ENCODE measurements at places on chromosomes 5 and 9.

DNA sequence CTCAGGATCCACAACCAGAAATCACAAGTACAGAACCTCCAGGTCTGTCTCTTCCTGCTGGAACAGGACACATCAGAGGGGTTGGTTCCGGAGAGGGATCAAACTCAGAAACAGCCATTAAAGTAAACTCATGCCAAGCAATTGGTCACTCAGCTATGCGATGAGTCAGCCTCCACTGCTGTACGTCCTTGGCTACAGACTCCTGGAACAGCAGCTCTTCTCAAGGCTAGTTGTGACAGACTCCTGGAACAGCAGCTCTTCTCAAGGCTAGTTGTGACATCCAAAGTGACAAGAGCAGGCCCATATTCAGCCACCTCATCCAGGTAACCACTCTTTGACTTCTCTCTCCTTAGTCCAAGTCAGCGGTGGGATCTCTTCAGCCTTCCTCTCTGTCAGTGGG, at the start of gene SPINK13:
Gene SPINK13, plus strand, starts transcription at position 229 of the 400 bp plus-strand sequence. CDS start 1,279 bp downstream, outside the sequence.
- peak; percentile 30 for DNase-seq

DNA sequence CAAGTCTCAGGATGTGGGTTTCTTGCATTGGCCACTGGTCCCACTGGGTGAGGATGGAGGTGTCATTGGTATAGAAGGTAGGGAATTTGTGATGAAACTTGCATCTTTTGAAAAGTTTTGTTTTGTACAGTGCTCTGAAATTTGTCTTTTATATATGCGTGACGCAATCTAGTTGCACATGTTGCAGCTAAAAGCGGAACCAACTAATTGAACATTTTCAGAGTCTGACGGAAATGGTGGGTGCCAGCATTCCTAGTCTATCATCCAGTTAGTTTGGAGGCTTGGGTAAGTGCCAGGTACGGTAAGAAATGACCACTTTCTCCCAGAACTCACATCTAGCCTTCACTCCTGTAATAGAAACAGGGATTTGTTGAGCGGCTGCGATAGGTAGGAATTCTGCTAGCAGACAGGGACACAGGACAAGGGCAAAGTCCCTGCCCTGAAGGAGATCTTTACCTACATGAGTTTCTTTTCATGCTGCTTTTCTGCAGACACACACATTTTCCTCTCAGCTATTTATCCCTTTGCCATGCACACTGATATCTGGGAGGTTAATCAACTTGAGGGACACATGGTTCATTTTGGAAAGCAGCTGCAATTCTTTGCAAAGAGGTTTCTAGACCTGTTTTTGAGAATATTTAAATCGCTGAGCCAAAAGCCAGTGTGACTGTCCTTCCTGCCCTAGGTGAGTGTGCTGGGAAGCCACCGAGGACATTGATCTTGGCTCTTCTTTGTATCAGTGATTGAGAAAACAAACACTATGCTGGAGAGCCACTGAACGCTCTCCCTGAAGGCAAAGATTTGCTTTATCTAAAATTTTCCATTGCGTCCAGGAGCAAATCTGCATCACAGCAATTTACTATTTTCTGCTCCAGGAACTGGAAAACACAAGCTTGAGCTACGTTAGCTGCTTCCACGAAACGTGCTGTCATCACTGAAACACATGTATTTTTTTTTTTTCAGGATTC, 89.7 kb downstream of the DAP start:
- no peak for DNase-seq

- DNase-seq = peak; percentile 1
These were observed 668.6 kb upstream of the DMAC1 start for GRCh38 chr9:8468045-8468637.

- no peak for DNase-seq
These were observed 21.1 kb downstream of the SRFBP1 start for GRCh38 chr5:121982893-121983285.

GRCh38 chr5:78809444-78809843, 160.9 kb upstream of the LHFPL2 start:
- DNase-seq = no peak

GRCh38 chr5:93364378-93364777, 216.6 kb downstream of the NR2F1-AS1 start:
- DNase-seq = no peak

DNA sequence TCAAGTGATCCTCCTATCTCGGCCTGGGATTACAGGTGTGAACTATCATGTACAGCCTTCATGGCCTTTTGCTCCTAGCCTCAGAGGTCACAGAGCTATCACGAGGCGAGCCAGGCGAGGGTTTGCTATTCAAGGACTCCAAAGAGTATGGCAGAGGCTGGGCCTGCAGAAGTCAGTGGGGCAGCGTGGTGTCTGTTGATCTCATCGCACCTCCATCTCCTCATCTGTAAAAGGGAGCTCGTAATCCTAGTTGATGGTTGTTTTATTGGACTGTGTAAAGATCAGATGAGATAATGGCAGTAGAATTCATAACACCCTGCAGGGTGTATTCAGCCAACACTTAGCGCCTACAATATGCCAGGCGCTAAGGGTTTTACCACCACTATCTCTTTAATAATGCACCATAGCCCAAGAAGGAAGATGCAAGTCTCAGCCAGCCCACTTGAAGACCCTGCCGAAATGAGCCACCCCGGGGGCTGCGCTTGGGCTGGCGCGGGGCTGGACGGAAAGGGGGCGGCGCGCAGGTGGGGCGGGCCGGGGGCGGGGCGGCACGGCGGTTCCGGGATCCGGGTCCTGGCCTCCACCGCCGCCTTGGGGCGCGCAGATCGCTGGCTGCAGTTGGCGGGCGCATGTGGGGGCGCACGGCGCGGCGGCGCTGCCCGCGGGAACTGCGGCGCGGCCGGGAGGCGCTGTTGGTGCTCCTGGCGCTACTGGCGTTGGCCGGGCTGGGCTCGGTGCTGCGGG, at the start of gene GALNT12:
Gene GALNT12, plus strand, starts transcription at position 601 of the 744 bp plus-strand sequence. Its CDS starts 29 bp downstream, at position 630.
- peak; percentile 35 for DNase-seq

GRCh38 chr9:115531410-115532125, 413.6 kb upstream of the TNC start:
- DNase-seq = no peak

- no peak for DNase-seq
These were observed 69.9 kb downstream of the TLE1 start for GRCh38 chr9:81619353-81620001.

- DNase-seq = no peak
These were observed 30.0 kb downstream of the FGD3 start for GRCh38 chr9:92977279-92977678.

DNA sequence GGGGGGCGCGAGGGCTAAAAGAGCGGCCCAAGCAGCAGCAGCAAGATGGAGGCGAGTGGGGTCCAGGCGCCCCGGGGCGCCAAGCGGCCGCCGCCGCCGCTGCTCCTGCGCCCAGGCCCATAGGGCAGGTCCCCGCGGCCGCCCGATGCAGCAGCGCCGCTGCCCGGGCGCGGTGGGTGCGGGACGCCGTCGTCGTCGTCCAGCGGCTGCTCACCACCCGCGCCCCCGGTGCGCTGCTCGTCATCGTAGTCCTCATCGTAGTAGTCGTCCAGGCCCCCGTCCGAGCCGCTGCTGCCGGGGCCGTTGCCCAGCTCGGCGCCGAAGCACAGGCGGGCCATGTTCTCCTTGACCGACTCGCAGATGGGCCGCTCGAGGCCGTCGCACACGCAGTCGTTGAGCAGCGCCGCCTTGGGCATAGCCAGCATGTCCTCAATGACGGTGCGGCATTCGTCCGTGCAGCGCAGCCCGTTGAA, 1.5 kb downstream of the GAS1 start:
- DNase-seq = no peak

- no peak for DNase-seq
These were observed 57.9 kb upstream of the BNC2 start for GRCh38 chr9:16928179-16928945.

DNA sequence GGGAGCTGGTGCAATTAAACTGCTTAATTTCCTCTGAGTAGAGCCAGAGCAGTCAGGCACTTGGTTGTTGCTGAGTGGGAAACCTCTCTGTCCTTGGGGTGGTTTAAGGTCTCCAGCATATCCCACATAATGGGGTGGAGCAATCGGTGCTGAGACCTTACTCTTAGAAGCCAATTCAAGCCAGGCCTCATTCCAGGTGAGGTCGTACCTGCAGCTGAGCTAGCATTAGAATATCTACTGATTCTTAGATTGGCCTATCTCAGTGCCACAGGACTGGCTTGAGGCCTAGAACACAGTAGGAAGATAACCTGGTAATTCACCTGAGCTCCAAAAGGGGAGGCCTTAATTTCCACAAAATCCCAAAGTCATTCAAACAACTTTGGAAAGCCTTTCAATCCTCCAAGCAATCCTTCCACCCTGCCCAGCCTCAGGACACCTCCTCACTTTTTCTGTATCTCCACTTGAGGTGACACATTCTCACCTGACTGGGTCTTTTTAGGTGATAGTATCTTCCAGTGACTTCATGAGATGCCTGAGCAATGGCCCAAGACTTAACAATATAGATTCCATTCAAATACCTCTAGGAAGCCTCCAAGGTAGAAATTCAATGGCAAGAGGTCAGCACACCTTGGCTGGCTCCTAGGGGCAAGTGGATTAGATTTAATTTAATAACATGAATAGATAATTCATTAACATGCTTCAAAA, 91.0 kb downstream of the FEM1C start:
- DNase-seq = no peak

- no peak for DNase-seq
These were observed 123.0 kb upstream of the KCNN2 start for GRCh38 chr5:114238771-114239313.

DNA sequence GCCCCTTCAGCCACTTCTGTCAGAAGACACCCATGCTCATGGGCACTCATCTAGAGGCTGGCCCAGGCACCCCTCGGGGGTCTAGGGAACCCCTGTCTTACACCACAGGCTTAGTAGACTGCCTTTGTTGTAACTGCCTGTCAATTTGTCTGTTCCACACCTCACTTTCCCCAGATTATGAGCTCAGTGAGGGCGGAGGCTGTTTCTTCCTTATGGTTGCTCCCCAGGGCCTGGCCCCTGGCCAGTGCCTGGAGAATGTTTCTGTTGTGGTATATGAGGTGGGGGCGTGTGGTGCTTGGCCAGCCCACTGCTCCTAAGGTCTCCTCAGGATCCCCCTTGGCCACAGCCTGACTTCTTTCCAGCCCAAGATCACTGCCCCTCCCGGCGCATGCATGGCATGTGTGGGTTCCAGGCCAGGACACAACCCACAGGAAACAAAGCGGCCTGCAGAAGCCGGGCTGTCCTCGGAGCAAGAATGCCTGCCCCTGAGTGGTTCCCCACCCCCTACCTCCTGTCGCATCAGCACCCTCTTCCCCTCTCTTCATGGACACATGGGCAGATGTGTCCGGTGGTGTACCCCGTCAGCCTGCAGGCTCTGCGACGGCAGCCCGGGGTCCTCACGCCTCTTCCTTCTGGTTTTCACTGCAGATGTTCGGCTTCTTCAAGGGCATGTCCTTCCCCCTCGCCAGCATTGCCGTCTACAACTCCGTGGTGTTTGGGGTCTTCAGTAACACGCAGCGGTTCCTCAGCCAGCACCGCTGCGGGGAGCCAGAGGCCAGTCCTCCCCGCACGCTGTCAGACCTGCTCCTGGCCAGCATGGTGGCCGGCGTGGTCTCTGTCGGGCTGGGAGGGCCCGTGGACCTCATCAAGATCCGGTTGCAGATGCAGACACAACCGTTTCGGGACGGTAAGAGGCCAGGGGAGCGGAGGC, 17.7 kb downstream of the SLC25A48 start:
- no peak for DNase-seq

- DNase-seq = no peak
These were observed 124.6 kb downstream of the GNAQ start for GRCh38 chr9:77906991-77907390.

DNA sequence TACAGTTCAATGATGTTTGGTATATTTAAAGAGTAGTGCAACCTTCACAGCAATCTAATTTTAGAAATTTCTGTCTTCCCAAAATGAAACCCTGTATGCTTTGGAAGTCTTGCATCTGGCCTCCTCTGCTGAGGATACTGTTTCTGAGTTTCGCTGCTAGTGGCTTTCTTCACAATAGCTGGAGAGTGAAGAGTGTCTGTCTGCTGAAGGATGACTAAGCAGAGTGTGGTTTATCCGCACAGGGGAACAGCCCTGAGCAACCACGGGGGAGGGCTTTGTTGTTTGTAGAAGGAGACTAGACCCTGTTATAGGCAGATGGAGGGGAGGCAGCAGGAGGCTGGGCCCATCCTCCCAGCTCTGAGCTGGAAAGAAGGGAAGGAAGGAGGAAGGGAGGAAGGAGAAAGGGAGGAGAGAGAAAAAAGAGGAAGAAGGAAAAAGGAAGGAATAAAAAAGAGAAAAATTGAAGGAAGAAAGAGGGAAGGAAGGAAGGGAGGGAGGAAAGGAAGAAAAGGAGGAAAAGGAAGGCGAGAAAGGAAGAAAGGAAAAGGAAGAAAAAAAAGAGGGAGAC, 10.5 kb upstream of the IRX2 start:
- DNase-seq = no peak

DNA sequence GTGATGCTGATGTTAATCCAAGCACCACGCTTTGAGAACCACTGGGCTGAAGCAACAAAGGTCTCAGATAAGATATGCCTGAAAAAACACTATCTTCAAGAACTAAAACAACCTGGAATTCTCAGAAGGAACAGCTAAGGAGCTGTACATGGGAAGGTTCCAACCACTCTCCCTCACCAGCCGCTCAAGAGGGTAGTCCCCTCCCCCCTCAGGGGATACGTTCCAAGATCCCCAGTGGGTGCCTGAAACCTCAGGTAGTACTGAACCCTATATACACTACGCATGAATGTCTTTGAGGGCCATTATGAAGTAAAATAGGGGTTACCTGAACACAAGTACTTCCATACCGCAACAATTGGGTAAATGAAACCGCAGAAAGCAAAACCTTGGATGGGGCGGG, 1.9 kb downstream of the BOD1 start:
- DNase-seq = no peak

GRCh38 chr5:129120158-129120581, 25.6 kb downstream of the ISOC1 start:
- no peak for DNase-seq

DNA sequence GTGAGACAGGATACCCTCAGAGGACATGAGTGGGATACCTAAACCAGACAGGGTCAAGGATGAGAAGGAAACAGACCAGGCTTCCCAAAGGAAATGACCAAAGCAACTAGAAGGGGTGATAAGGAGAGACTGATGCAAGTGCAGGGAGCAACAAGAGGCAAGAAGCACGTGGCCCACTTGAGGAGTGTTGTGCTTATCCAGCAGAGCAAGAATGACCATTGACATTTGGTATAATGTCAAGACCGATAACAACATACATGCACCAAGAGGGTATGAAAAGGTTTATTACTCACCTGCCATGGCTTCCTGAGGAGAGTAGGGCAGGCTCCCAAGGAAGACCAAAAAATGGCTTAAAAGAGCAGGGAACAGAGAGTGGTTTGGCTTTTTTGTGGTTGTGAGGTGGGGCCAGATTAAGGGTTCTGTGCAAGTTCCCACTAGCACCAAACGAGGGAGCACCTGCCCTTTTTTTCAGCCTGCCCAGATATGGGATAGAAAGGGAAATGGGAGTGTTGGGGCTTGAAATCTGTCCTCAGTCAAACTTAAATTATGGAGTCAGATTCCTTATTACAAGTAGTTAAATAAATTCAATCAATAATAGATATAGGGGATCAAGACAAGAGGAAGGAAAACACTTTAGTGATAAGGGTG, 513.6 kb downstream of the RASEF start:
- DNase-seq = no peak

- DNase-seq = peak; percentile 86
These were observed 195.7 kb downstream of the AOPEP start for GRCh38 chr9:94922098-94922607.
